ENCODE measurements at places on chromosomes 1 and 21. TPM values are rescaled to one million over a fixed set of nuclear protein-coding genes. Genes with fewer than 3 reads are reported as not detected.

GRCh38 chr1:18711003-18711402 lies 80.4 kb downstream of the PAX7 start:
- DNase-seq = no peak

Gene SMCP
- not detected for total RNA-seq

DNA sequence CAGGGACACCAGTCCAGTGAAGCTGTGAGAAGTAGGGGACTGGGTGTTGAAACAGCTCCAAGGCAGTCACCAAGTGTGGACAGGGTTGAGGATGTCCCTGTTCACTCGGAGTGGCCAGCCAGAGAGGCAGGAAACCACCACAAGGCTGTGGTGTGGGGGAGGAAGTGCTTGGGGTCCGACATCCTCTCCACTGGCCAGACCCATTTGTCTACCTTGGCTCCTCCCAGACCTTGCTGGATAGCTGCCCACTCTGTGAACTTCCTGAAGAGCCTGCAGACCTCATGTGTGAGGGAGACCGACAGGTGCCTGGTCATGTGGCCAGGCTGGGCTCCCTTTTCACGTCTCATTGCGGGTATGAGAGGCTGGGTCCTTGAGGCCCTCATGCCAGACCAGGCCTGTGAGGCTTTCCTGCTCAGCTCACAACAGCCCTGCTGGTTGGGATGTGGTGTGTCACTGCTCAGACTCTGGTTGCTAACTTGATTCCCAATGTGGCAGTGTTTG lies 21.8 kb downstream of the CYP4B1 start:
- no peak for DNase-seq

DNA sequence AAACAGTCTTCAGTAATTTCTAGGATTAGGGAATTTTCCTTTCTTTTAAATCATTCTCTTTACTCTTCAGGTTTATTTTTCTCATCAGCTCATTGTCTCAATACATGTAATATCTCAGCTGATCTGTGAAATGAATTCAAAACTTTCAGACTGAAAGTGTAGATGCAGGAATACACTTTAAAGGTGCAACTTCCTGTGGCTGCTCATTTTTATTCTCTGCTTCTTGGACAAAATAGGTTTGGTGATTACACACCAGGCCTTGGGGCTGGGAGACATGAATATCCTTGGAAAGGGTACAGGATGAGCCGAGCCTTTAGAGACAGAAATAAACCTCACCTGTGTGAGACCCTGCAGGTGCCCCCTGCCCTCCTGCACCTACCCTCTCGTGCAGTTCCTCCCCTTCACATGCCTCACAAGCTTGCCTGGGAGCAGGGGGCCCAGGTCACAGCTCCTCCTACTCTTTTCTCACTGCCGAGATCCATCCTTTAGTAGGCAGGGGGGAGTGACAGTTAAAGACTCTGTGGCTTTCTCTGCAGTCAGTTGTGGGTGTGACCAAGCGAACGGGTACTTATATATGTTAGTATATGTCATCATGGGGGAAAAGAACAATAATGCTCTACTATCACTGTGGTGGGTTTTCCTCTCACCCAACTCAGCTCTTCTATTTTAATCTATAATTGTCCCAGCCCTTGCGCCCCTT lies 23.6 kb downstream of the XCL2 start:
- peak; percentile 59 for DNase-seq

DNA sequence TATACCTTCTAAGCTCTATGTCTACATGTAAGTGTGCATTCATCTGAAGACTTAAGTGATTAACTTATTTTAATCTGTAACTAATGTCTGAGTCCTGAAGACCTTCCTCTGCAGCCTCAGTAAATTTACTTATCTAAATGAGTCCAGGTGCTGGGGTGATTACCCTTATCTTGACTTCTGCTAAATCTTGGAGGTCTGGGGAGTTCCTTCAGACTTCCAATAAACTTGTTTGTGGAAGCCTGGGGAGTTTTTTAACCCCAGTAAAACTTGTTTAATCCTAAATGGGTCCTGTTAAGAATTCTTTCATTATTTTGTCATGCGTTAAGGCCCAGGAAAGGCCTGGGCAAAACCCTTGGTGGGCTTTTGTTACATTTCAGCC lies 37.0 kb downstream of the RSPH1 start:
- no peak for DNase-seq

GRCh38 chr1:196607981-196608380 lies 259 bp downstream of the KCNT2 start:
- DNase-seq = no peak

DNA sequence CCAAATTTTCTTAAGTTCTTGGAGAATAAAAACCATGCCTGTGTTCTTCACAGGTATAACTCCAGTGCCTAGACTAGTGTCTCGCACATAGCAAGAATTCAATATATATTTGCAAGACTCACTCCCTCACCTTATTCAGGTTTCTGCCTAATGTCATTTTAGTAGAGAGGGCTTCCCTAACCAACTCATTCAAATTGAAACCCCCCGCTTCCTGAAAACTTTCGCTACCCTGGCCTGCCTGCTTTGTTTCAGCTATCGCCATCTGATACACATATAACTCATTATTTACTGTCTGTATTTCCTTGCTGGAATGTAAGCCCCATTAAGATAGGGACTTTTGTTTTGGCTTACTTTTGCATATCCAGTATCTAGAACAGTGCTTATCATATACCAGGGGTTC lies 8.6 kb downstream of the YARS1 start:
- DNase-seq = no peak

Gene SH3BGR
- total RNA-seq = 1.7 TPM

DNA sequence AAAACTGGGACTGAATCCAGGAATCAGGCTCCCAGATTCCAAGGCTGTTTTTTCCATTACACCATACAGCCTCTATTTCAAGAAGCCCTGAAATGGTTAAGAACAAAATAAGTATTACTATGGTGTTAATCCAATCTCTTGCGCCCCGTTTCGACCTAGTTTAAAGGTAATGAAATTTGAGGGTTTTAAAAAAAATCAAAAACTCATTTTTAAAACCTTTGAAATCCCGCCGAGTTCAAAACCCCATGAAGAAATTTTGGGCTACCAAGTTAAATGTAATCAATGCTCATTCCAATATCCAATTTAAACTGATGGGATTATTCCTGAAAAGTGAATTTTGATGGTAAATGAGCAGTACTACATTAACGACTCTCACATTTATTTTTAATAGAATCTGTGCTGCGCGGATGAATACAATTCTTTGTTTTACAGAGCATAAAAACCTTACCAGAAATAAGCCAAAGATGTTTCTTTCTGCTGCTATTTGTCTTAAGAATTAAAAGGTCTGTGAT lies 767 bp upstream of the EGLN1 start:
- no peak for DNase-seq

DNA sequence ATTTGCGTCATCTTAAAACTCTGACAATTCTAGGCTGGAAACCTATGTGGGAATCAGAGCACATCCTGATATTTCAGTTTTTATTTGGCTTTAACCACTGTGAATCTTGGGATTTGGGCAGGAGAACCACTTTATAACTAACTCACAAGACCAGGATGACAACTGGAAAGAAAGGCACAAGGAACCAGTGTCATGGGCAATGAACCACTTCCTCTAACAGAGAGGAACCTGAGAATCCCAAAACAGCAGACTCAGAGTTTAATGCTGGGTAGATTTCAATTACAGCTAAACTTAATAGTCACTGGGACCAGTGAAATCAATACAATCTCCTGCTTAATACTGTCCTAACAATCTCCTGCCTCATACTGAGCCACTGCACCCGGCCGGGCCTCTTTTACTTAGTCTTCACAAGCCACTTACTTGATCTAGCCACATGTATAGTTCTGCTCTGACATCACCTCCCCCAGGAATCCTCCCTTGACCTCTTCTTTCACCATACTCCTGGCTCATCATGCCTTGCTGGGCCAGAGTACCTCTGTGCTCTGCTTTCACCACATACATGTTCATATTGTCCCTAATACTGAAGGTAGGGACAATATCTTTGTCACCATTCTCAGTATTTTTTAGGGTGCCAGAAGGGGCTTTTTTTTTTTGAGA lies 20.2 kb upstream of the SLFNL1 start:
- DNase-seq = no peak

DNA sequence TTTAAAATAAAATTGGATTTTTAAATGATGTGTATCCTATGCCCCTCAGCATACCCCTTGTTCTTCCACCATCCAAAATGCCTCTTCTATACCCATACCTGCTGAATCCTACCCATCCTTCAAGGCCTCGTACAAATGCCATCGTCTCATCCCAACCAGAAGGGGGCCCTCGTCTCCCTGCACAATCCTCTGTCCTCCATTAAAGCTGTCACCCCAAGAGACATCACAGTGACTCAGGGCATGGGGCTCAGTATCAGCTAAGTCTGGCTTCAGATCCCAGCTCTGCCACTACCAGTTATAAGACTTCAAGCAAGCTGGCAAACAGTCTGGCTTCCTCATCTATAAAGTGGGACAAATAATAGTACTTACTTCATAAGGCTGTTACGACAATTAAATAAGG lies 23.8 kb downstream of the IGFN1 start:
- no peak for DNase-seq

GRCh38 chr1:58823481-58824010 lies 39.7 kb upstream of the JUN start:
- no peak for DNase-seq

Gene MKNK1
- total RNA-seq = 83.7 TPM

Gene RHOU
- total RNA-seq = 4.5 TPM

GRCh38 chr1:1337793-1338147 lies 6.7 kb downstream of the TAS1R3 start:
- no peak for DNase-seq

- peak; percentile 80 for DNase-seq
These were observed 55.9 kb downstream of the CD58 start for GRCh38 chr1:116514708-116515525.

Gene LRRC40
- 20.0 TPM for total RNA-seq

- DNase-seq = no peak
These were observed 10.7 kb downstream of the FOXO6 start for GRCh38 chr1:41371630-41372599.

Gene FMO2
- total RNA-seq = not detected

Gene KCNA3
- total RNA-seq = 86.2 TPM

DNA sequence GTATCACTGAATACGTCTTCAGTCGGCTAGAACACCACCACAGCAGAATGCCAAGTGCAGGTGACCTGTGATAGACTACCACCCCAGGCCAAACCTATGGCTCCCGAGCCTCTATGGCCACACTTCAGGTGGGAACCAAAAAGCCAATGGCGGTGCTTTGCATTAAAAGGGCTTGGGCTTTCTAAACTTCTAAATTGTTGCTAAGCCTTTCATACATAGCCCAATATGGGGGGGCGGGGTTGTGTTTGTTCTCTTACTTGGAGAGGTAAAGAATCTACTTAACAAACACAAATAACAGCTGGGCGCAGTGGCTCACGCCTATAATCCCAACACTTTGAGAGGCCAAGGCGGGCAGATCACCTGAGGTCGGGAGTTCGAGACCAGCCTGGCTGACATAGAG lies 19.7 kb downstream of the USP48 start:
- no peak for DNase-seq

GRCh38 chr1:38476111-38476849 lies 383.3 kb downstream of the RRAGC start:
- no peak for DNase-seq

DNA sequence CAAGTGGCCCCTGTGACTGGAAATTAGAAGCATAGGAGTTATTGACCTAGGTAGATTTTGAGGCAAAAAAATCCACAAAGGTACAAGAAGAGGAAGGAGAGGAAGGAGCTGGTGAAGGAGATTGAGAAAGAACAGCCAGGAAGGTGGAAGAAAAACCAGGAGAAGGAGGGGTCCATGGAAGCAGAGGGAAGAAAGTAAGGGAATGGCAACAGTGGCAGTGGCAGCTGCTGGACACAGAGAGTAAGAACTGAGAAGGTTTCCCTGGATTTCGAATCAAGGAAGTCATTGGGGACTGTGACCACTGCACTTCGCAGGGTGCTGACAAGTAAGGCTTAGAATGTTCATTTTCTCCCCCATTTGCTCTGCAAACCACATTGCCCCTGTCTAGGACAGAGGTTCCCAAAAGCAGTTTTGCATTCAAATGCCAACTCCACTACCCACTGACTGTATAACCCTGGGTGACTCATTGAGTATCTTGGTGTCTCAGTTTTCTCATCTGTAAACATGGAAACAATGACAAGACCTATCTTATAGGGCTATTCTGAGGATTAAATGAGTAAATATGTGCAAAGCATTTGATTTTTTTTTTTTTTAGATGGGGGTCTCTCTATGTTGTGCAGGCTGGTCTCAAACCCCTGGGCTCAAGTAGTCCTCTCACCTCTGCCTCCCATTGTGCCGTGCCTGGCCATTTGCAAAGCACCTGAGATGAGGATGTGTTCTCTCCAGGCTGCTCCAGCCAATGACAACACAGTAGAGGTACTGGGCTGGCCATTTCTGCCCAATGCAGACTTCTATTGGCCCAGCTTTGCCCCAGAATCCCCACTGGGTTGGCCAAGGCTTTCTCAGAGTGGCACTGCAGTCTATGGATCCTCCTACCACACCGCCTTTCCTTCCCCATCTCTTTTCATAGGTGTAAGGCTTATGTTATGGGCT lies 9.3 kb upstream of the CAPN2 start:
- DNase-seq = no peak

DNA sequence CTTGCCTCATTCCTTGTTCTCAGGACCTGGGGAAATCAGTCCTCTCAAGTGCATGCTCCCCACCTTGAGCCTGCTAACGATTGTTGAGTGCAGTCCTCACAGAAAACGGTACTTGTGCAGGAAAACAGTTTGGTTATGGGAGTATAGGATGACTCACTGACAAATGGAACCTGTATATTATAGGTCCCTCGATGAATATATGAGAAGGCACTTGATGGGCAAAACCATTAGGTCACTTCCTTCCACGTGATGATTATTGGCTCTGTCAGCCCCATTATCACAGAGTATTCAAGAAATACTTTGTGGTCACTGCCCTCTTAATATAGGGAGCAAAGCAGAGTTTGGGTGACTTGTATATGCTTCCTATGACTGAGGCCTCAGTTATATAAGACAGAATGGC lies 6.2 kb downstream of the CCDC17 start:
- DNase-seq = no peak

- DNase-seq = no peak
These were observed 1.7 kb downstream of the TSPEAR start for GRCh38 chr21:44709426-44710293.

GRCh38 chr1:225849925-225850324 lies 32.3 kb downstream of the TMEM63A start:
- DNase-seq = no peak

GRCh38 chr1:227612658-227613057 lies 49.3 kb downstream of the ZNF678 start:
- DNase-seq = no peak

Gene VHLL
- total RNA-seq = not detected

- DNase-seq = no peak
These were observed 41.8 kb downstream of the ATP2B4 start for GRCh38 chr1:203668401-203668800.

DNA sequence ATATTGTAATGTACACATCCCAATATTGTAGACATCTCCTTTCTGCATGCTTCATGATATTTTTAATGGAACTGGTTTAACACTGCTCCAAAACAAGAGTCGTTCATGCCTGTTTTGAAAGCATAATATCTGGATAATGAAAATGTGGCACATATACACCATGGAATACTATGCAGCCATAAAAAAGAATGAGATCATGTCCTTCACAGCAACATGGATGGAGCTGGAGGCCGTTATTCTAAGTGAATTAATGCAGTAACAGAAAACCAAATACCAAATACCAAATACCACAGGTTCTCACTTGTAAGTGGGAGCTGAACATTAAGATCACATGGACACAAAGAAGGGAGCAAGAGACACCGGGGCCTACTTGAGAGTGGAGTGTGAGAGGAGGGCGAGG lies 92.2 kb upstream of the C1orf105 start:
- no peak for DNase-seq
